ENCODE measurements at places on chromosomes 1 and 21.

DNA sequence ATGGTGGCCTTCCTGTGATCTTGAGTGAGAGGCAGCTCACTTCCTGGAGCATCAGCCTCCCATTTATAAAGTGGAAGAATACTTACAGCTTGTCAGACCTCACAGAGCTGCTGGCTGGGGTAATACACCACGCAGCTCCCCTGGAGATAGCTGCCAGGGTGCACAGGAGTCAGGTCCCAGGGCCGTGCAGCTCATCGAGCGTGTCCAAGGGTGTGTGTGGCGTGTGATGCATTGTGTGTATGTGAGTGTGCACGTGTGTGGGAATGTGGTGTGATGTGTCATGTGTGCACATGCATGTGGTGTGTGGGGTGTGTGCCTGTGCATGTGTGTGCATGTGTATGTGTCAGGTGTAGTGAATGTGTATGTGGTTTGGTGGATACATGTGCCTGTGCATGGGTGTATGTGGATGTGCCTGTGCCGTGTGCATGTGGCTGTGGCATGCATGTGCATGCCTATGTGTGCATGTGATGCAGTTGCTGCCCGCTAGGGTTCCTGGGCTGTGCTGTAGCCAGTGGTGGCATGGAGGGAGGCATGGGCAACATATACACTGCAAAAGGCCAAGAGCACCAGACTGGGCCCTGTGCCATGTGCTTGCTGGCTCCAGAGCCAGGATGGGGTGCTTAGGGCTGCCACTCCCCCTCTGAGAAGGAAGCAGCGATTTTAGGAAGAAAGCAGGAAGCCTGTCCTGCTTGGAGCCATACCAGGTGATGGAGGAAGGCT lies 24.6 kb downstream of the WNT3A start:
- no peak overlapping the region for H3K27ac ChIP-seq
- no peak overlapping the region for H3K4me3 ChIP-seq
- no peak for DNase-seq
- H3K27me3 ChIP-seq, result peaks cover 2% of the 10 kb centered on the region

GRCh38 chr1:91806769-91807700 lies 78.9 kb downstream of the TGFBR3 start:
- peaks cover 11% of the 10 kb centered on the region for H3K4me1 ChIP-seq
- H3K36me3 ChIP-seq, result peaks cover 5% of the 10 kb centered on the region
- no peaks in the 10 kb centered on the region for H3K27me3 ChIP-seq
- no peak for DNase-seq
- H3K27ac ChIP-seq, result no peak overlapping the region
- H3K4me3 ChIP-seq, result no peak overlapping the region

DNA sequence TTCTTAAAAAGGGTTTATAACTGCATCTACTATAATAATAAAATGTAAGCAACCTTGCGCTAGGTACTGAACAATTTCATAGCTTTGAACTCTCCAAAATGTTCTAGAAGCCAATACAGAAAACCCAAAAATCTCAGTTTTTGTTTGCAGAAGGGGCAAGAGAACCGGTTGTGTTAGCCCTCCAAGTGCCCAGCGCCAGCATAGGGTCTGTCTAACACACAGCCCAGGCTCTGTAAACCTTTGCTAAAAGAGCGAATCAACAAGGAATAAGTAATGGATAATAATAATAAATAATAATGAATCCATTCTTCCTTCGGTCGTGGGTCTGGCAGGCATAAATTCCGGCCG lies 333 bp upstream of the CHAF1B start:
- no peak overlapping the region for H3K27ac ChIP-seq
- no peaks in the 10 kb centered on the region for H3K36me3 ChIP-seq
- H3K4me3 ChIP-seq, result no peak overlapping the region
- H3K27me3 ChIP-seq, result peaks cover 3% of the 10 kb centered on the region
- H3K4me1 ChIP-seq, result peaks cover 6% of the 10 kb centered on the region

DNA sequence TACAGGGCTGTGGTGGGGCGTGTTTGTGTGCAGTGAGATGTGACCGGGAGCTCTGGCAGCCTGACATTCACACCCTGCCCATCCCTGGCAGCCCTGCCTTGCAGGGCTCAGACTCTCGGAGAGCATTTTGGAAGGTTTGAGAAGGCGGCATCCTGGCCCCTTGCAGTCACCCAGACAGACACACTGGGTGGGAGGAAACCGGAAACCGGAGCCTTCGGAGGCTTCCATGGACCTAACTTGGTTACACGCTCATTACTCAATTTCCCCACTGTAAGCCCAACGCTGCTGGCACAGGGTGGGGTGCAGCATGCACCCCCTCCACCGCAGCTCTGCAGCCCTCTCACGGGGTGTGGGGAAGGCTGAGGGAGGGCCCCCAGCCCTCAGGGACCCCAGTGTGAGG lies 22.2 kb upstream of the RSPO1 start:
- H3K27me3 ChIP-seq, result peaks cover 10% of the 10 kb centered on the region
- H3K4me3 ChIP-seq, result no peak overlapping the region
- no peak overlapping the region for H3K27ac ChIP-seq
- H3K4me1 ChIP-seq, result no peaks in the 10 kb centered on the region
- no peak for DNase-seq

- no peak for DNase-seq
- H3K4me1 ChIP-seq, result peaks cover 7% of the 10 kb centered on the region
- H3K4me3 ChIP-seq, result no peak overlapping the region
- H3K27me3 ChIP-seq, result peaks cover 6% of the 10 kb centered on the region
- no peaks in the 10 kb centered on the region for H3K36me3 ChIP-seq
These were observed 3.8 kb upstream of the CA6 start for GRCh38 chr1:8941906-8942305.

DNA sequence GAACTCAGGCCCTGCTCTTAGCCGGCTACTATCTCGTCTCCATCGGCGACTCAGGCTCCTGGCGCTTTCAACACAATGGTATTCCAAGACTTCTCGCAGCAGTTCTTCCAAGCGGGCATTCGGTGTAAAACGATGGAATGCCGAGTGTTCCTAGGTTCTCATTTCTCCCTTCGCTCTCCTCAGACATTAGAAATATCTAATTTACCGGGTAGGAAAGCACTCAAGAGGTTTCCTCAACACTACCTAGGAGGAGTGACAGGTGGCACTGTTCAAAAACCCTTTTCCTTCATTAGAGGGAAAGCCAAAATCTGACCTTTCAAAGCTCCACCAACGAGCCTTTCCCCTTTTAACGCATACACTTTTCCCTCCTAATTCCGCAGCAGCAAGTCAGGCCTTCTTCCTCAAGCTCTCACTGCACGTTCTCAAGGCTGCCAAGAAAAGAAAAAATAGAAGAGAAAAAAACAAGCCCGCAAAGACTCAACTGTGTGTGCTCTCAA lies 601 bp downstream of the UBE2G2 start:
- peaks cover 5% of the 10 kb centered on the region for H3K36me3 ChIP-seq
- peaks cover 31% of the 10 kb centered on the region for H3K4me1 ChIP-seq
- no peak for DNase-seq
- peaks cover 9% of the 10 kb centered on the region for H3K27me3 ChIP-seq
- peak overlapping the region; percentile 92 for H3K27ac ChIP-seq
